IPS DF 6.9 (cell line): ENCODE measurements at places on chromosomes 2 and 18.

DNA sequence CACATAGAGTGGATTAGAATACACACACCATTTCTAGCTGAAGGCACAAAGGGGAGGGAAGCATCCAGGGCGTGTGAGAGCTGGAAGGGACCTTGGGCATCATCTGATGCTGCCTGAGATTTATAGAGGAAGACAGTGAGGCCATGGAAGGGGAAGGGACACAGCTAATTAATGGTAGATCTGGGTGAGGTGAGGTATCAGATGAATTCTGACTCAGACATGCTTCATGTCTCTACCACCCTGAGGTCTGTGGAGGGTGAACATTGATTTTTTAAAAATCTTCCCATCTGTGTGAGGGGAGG lies 42.2 kb upstream of the OTOF start:
- DNase-seq: no peak

- no peak for DNase-seq
These were observed 210.0 kb upstream of the SIX3 start for GRCh38 chr2:44731505-44731904.

GRCh38 chr2:37904425-37904824 lies 20.7 kb upstream of the RMDN2 start:
- DNase-seq: no peak

DNA sequence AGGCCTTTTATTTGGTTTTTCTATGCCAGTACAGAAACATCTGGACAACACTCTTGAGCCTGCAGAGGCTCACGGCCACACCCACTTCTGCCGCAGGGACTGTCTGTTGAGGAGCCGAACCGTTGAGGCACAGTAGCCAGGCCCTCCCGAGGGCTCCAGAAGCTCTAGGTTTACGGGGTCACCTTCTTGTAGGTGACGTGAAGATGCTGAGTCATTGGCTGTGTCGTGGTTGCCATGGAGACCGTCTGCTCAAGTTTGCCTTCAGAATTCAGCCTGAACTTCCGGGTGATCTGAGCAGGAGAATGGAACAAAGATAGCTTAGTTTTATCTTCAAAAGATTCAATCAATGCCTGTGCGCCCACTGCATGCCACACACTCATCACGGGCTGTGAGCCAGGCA lies 25.9 kb downstream of the BOK start:
- no peak for DNase-seq

DNA sequence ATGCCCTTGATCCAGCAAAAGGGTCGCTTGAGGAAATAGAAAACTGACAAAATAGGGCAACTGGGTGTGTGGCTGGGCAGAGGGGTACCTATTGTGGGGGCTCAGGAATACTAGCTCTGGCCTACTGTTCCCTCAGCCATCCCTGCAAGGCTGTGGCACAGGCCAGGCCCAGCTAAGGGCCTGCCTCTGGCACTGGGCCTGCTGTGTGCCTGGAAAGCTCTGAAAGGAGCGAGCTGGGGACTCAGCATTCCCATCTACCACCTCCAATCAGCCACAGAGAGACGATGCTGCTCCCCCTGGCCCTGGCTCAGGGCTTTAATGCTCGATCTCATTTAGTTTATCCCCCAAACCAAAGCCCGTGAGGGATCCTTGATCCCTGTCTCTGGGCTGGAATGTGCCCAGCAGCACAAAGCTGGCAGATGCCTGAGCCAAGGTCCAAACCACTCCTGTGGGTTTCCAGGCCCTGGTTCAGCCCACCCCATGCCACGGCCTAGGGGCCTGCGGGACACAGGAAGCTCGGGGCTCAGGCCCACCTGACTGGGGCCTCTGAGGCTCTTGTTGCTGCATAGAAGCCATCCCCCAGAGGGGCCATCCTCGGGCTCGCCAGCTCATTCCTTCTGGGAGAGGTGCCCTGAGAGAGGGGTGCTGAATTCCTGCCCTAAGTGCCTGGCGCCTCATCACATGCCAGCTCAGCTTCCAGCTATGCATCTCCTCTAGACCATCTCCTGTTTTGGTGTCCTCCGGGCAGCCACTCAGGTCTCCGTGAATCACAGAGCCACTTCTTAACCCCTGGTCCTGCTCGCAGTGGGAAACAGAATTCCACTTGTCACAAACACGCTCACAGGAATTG lies 43.0 kb upstream of the KCNF1 start:
- DNase-seq: no peak
